ENCODE measurements at places on chromosomes 1 and 21.

DNA sequence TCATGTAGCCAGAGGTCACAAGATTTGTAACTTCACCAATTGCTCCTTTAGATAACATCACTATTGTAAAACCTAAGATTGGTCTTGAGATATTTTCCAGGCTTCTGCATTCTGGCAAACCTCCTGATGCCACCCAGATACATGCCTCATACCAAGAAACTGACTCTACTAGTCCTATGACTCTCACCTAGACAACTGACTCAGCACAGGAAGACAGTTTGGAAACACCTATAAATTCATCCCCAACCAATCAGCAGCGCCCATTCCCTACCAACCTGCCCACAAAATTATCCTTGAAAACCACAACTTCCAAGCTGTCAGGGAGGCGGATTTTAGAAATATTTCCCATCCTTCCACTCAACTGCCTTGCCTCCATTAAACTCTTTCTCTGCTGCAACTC is 2.6 kb downstream of the NME7 start:
- DNase-seq: peak; percentile 52

DNA sequence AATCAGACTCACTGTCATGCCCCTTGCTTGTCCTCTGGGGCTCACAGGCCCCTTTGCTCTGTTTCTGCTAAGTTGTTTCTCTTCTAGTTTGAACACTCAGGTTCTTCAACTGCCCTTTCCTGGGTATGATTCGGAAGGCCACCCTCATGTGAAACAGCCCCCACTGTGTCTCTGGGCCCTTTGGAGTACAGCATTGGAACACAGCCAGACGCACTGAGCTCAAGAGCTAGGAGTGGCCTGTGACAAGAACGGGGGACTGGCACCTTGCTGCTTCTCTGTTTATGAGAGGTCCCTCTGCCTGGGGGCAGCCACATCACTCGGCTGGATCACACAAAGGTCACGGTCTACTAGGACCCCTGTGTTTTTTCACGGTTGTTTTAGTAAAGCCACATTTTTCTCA is 114.4 kb upstream of the ZC3H12A start:
- no peak for DNase-seq

DNA sequence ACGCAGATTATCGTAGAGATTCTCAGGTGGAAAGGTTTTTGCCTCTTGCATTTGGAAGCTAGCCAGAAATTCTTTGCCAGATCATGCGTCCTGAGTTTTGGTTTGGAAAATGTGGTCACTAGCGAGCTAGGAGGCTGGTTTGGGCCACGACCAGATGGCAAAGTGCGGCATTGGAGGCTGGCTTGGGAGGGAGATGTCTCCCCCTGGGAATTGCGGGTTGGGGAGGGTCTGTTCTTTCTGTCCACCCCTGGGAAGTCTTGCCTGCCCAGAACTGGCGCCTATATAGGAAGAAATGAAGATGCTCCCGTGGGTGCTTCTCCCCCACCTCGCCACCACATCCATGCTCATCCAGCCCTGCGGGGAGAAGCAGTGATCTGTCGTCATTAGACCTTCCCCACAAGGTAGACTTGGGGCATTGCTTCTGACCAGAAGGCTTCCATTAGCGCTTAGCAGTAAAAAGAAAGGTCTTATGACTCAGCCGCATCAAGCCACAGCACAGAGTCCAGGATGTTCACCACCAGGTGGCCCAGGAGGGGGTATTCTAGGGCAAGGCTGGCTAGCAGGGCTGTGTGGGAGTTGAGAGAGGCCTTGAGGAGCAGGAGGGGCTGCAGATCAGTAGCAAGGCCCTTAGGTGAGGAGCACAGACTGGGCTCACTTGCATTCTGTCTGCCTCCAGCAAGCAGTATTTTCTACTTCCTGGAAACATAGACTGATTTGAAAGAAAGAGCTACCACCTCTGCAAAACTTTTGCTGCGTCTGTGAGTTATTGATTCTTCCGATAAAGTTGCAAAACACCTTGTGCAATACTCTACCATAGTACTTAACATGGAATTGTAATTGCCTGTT is 1.5 kb upstream of the PTP4A2 start:
- peak; percentile 84 for DNase-seq

DNA sequence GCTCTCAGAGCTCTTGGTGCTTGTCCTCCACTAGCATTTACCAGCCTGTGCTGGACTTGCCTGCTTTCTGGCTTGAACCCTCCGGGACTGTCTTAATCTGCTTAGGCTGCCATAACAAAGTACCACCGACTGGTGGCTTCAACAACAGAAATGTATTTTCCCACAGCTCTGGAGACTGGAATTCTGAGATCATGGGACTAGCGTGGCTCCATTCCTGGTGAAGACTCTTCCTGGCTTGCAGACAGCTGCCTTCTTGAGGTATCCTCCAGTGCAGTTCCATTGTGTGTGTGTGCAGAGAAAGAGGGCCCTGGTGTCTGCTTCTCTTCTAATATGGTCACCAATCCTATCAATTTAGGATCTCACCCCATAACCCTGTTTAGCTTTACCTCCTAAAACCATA is 22.0 kb upstream of the RCAN1 start:
- DNase-seq: no peak

DNA sequence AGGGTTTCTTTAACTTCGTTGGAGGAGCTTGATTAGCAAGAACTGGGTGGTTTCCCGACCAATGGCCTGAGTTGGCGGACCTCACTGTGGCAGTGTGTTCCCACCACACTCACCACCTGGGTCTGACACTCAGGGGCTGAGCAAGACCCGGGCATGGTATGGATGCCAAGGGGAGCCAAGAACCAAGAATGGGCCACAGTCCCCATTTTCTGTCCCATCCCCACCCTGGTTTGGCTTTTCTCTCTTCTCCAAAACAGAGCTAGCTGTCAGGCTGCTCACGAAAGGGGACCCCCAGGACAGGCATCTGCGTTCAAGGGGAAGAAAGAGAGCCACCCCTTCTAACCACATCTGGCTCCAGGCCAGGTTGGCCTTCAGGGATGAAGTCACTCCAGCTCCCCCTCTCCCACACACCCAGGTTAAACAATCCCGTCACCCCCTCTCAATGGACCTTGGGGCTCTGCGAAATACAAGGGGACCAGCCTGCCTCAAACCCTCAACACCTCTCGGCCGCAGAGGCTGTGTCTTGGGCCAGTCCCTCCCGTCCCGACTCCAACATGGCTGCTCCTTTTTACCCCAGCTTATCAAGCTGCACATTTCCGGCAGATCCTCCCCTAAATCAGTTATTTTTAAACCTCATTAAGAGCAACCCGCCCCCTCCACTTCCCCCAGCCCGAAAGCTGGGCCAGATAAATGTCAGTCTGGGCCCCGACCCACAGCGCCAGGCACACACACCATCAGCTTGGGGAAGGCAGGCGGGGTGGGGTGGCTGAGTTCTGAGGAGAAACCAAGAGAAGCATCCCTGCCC is 3.4 kb downstream of the TAGLN2 start:
- no peak for DNase-seq

GRCh38 chr1:12709091-12709491 is 6.8 kb upstream of the AADACL3 start:
- no peak for DNase-seq

- no peak for DNase-seq
Observed at GRCh38 chr1:19037659-19038058, 81.2 kb upstream of the IFFO2 start.

DNA sequence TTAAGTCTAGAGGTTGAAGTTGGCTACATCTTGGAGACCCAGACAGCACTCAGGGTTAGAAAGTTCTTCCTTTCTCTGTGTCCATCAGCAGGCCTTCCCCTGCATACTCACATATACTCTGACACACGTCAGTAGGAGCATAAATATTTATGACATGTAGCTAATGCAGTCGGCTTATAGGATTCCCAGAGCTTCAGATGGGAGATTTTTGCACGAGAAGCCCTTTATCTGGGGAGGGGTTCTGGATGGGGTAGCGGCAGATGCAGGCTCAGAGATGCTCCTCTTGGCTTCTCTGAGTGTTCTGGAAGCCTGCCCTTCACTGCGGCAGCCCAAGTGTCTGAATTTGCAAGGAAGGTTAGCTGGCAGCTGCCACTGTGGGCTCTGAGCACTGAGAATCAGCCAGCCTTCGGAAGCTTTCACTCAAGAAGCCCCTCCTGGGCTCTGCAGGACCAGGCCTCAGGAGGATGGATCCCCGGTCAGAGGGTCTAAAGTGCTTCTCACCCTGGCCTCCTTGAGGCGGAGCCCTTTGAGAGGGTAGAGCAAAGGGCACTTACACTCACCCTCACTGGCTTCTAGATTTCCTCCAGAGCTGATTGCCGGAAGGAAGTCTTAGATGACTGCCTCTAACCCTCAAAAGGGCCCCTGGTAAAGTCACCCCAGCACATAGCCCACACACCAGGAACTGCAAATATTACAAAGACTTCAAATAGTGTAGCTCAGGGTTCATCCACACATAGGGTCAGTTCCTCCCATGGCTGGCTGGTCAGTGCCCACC is 68.1 kb upstream of the NFASC start:
- no peak for DNase-seq

DNA sequence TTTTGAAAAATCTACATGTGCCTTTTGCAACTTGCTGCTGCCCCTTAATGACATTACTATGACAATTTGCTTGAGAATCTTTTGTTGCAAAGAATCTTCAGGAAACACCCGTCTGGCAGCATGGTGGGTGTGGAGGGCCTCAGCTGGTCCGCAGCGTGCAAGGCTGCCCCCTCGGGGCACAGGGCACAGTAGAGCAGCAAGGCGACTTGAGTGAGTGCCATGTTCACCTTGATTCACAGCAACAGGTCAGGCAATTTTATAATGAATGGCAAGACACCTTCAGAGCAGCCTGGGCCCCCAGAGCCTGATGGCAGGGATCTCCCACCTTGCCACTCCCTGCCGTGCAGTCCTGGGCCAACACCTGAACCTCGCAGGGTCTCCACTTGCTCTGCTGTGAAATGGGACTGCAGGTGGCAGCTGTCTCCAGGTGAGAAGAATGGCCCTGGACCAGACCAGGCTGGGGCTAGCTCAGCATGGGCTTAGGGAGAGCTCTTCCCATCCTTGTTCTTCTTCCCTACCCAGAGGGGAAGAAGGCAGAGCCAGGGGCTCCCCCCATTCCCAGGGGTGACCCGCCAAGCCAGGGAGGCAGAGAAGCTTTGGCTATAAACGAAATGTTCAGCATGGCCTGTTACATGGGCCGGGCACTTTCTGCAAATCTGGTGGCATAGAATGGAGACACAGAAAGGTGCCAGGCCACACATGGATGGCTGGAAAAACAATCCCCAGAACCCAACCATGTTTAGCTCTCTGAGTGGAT is 34.5 kb upstream of the ACTRT2 start:
- DNase-seq: no peak

DNA sequence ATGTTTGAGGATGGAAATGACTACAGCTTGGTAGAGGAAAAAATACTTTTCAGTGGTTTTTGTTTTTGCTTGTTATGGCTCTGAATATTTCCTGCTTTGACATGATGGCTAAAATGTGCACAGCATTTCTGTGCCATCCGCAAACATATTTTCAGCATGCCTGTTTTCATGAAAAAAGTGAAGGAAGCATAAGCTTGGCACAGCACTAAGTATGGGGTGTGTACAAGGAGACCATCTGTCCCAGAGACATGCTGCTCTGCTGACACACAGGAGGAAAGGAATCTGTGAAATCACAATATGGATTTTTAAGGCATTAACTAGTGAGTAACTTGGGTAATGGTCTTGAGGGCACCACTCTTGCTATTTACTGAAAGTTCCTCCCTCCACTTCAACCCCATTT is 595.5 kb downstream of the RWDD3 start:
- DNase-seq: no peak

GRCh38 chr1:71948561-71948960 is 333.8 kb downstream of the NEGR1 start:
- DNase-seq: no peak

DNA sequence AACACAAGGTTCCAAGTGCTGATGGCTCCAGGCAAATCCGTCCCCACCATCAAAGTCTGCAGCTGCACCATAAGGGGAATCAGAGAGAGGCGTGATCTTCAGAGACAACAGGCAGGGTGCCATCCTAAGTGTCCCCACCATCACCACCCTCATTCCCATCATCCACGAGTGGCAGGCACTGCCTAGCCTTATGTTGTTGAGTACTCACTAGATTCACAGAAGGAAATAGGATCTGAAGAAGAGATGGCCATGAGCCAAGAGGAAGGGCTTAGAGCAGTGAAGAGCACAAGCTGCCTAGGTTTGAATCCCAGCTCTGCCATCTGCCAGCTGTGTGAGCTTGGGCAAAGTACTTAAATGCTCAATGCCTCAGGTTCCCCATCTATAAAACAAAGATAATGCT is 207.3 kb upstream of the CSF3R start:
- DNase-seq: no peak

DNA sequence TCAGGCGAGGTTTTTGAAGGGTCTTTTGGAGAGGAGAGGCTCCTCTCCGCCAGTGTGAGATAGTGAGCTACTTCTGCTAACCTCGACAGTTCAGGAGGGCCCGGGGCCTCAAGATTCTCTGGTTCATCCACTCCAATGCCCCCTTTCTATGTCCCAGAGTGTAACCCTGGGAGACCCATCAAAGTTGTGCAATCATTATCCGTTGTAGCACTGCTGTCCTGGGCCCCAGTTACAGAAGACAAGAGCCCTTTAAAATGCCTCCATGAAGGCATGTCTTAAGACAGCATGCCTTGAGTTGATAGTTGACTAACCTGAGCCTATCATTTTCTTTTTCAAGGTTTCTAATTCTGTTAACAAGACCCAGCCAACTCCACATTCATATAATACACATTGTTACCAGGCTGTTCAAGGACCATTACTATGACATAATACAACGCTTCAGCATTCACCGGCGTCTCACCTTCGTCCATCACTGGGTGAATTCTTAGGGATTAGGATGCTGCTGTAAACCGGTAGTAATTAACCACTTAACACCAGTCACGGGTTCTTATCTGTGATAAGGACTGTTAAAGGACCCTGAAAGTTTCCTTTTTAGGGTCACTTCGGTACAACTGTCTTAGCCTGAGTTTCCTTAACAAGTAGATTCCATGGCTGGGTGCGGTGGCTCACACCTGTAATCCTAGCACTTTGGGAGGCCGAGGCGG is 37.4 kb upstream of the CDC42BPA start:
- no peak for DNase-seq

- DNase-seq: no peak
Observed at GRCh38 chr1:87513966-87514660, 185.4 kb downstream of the LMO4 start.

DNA sequence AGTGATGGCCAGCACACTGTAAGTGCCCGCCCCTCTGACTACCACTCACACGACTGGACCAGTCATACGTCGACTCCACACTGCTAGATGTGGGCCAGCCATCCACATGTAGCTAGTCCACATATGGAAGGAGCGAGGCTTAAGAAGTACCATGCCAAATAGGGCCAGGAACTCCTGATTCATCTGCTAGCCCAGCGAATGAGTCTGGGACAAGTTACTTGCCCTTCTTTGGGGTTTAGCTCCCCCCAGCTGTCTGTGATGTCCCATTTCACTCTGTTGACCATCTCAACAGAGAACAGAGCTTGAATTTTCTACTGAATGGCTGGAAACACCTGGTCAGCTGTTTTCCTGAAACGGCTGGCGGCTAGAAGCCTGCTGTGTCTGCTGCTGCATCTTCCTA is 5.8 kb downstream of the CSRP1 start:
- DNase-seq: no peak

- peak; percentile 36 for DNase-seq
Observed at GRCh38 chr1:62841587-62842169, 57.7 kb downstream of the ATG4C start.

- DNase-seq: no peak
Observed at GRCh38 chr1:228358039-228358763, 48.4 kb downstream of the TRIM11 start.
